ENCODE measurements at places on chromosomes 2 and 18.

DNA sequence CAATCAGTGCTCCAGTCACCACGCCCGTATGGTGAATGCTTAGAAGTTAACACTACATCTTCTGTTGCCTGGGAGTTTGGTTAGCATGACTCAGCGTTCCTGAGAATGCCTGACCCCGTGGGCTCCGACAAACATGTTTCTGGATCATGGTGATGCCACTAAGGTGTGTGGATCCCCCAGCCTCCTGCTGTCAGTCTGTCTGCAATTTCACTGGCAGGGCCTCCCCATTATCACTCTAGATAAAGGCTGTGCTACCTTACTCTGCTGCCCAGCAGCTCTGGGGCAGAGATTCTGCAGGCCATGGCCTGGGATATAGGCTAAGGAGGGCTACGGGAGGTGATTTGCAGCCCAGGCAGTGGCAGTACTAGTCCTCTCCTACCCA is 66.0 kb downstream of the STPG4 start:
- no peak for DNase-seq

- DNase-seq, result peak; percentile 19
Measured at GRCh38 chr2:200852605-200853004, 11.9 kb downstream of the CLK1 start.

DNA sequence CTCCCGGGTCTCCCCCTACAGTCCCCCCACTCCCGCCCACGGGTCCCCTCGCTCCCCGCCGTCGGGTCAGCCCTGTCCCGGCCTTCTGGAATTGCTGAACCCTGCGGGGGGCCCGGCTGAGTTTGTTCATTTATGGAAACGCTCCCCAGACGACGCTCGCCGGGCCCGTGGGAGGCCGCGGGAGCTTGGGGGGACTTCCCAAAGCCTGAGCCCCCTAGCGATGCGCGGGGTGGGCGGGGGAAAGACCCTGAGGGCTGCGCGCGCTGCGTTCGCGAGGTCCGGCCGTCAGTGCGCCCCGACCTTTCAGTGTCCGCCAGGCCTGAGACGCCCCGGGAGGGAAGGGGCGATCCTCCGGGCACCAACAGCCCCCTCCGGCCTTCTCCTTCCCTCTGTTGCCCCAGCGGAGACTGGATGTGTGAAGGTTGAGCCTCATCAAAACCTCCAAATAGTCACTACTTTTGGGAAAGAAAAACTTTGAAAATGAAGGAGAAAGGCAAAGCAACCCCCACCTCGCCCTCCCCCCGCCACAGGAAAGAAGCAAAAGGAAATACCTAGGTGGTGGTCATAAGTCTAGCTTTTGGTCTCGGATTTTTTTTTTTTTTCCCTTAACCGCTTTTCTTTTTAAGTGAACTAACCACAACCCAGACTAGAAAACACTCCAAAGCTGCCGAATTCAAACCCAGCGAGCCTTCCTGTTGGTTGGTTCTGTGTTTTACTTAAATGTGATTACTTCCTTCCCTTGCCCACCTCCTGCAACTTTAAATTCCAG is 509 bp upstream of the CYS1 start:
- DNase-seq, result no peak

DNA sequence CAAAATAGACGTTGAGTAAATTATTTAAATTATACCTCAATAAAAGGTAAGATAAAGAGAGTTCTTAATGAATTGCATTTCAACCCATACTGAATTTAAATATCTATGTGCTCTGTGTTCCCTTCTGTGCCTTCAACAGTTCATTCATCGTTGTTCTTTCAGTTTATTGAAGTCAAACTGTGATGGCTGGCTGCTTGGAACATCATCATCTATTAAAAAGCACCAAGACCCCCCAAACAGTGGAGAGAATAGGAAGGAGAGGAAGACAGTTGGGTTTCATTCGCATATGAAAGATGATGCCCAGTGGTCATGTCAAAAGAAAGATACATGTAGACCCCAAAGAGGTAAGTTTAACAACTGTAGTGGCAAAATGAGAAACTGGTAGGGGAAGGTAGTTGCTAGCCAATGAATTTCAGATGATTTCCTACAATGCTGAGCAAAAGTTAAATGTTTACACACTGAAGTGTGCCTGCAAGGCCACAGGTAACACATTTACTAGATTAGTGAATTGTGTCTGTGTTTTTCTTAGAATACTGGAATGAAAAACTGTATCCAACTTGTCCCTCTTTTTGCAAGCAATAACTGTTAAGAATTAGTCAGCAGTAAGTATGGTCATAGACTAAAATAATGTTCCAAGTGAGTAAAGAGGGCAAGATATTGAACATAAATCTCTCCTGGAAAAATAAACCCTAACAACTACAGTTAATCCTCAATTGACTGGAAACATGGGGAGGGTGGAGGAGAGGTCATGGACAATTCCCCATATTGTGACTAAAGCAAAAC is 331.3 kb downstream of the KIAA1328 start:
- no peak for DNase-seq

DNA sequence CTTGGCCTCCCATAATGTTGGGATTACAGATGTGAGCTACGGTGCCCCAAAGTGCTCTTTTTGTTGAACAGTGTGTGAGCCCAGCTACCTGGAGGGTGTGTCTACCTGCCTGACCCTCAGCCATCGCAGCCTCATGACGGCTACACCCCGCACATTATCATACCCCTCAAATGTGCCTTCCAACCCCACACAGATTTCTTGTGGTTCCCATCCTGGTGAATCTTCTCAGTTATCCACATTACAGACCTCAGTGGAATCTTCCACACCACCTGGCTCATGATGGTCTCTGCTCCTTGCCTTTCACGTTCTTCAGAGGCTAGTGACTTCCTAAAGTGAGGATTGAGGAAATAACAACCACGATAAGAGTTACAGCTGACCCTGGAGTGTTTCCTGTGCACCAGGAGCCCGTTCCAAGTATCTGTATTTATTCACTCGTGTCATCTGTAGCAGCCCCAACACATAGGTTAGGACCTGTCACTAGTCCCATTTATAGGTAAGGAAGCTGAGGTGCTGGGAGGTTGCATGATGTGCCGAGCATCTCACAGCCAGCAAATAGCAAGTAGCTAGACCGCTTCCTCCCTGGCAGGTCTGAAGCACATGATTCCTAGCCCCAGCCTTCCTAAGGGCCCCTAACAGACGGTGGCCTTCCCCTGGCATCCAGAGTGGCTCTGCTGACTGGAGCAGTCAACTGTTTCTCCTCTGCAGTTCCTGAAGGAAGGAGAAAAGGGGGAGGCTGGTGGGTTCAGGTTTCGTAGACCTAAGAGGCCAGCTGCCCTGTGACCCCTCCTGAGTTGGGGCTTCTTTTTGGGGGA is 47.3 kb downstream of the TCF7L1 start:
- DNase-seq, result no peak

DNA sequence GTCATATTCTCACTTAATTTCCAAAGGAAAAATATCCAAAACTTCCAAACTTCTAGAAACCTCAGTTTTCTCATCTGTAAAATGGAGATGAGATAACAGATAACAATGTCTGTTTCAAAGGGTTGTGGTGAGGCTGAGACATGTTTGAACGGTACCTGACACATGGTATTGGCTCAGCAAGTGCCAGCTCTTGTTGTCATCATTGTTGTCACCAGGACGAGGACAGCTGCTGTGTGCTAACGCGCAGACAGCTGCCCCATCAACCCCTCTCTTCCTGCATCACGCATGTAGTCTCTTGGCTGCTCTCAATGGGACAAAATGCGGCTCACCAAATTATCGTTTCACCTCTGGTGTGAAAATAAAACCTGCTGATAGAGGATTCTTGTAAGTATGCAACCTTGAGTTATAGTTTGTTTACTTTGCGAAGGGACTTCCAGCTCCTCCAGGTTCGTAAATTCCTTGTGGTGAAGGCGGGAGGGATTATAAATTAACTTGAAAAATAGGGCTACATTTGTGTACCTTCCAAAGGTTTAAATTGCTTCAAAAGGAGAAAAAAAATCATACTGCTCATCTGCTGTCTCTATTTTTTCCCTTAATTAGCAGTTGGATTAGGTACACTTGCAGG is 605.4 kb downstream of the BCL11A start:
- DNase-seq, result no peak

DNA sequence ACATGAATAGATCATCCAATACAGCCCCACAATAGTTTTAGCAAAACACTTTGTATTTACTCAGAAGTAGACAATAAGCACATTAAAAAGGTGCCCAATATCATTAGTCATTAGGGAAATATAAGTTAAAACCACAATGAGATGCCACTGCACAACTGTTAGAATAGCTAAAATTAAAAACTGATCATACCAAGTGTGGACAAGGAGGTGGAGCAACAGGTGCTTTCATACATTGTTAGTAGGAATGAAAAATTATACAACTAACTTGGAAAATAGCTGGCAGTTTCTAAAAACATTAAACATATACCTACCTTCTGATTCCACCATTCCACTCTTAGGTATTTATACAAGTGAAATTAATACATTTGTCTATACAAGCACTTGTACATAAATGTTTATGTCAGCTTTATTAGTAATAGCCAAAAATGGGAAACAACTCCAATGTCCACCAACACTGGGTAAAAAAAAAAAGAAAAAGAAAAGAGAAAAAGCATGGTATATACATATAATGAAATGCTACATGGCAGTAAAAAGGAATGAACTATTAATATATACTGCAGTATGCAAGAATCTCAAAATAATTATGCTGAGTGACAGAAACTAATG is 27.6 kb upstream of the UBE2E3 start:
- no peak for DNase-seq
